ENCODE measurements at places on chromosomes 2 and 18. TPM values are rescaled to one million over a fixed set of nuclear protein-coding genes. Genes with fewer than 3 reads are reported as not detected.

Gene TPO
- total RNA-seq = not detected

DNA sequence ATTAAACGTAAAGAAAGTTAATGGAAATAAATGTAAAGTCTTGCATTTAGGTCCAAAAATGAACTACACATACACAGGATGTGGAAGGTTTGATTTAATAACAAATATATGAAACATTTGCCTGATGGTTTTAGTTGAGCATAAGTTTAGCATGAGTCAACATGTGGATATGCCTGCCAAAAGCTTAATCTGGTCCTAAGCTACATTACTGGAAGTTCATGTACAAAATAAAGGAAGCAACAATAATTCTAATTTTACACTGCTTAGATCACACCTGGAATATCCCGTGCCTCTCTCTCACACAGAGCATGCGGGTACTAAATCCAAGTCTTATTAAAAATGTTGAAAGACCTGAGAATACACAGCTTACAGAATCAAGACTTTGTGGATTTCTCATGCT, 276.5 kb upstream of the NRP2 start:
- peak; percentile 77 for DNase-seq

DNA sequence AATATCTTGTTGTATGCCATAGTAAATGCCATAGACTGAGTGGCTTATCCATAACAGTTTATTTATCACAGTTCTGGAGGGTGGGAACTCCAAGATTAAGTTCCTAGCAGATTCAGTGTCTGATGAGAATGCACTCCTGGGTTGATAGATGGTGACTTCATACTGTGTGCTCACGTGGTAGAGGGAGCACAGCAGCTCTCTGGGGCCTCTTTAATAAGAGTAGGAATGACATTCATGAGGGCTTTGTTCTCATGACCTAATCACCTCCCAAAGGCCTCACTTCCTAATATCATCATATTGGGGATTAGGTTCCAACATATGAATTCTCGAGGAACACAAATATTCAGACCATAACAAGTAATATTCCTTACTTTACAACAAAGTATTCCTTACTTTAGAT, 98.1 kb upstream of the SH3BP4 start:
- no peak for DNase-seq

Gene LIMS4
- total RNA-seq = 12.4 TPM

DNA sequence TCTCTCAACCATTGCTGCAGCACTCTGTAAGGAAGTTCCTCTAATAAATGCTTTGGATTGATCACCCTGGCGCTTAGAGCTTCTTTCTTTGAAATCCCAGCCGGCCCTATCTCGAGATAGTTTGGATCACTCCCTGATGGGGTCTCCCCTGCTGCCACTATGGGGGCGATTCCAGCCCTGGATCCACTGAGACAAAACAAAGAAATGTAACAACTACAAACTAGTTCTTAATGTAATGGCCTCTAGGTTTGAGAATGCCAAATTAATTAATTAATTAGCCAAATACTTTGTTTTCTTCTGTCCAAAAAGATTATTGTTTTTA, 15.2 kb downstream of the SRSF7 start:
- DNase-seq = no peak

DNA sequence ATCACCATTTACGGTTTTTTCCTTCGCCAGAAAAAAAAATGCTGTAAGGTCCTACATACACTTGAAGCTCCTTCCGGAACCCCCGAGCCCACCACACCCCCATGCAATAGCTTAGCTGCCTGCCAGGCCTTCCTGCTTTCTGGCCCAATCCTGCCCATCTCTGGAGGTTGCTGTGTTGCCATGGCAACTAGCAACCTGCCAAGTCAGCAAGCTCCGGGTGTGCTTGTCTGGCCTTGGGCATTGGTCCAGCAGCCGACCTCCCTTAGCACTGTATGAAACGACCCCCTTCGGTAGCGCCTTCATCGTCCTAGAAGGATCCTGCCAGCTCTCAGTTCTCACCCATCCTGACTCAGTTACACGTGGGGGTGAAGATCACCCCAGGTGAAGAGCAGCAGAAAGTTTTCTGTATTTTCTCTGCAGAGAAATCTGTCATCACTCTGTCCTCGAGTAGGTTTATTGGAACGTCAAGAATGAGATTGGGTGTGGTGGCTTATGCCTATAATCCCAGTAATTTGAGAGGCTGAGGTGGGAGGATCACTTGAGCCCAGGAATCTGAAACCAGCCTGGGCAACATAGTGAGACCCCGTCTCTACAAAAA, 47.4 kb upstream of the MTCL1 start:
- DNase-seq = no peak

- DNase-seq = no peak
Measured at GRCh38 chr2:178484245-178485041, 4.2 kb downstream of the PLEKHA3 start.

DNA sequence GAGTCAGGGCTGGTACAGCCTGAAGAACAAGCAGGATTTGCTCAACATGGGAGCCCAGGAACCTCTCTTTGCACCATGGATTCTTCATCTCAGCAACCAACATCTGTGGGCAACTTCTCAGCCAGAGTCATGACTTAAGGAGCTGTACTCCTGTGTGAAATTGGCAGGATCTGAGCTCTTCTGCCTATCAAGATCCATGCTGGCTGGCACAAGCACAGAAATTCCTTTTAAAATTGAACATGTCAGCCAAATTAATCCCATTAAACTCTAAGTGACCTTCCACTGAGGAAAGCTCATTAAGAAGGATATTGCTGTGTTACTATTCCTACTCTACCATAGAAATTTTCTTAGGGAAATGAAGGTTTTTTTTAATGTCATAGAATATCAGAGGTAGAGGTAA, 110.5 kb upstream of the SCG2 start:
- DNase-seq = no peak

DNA sequence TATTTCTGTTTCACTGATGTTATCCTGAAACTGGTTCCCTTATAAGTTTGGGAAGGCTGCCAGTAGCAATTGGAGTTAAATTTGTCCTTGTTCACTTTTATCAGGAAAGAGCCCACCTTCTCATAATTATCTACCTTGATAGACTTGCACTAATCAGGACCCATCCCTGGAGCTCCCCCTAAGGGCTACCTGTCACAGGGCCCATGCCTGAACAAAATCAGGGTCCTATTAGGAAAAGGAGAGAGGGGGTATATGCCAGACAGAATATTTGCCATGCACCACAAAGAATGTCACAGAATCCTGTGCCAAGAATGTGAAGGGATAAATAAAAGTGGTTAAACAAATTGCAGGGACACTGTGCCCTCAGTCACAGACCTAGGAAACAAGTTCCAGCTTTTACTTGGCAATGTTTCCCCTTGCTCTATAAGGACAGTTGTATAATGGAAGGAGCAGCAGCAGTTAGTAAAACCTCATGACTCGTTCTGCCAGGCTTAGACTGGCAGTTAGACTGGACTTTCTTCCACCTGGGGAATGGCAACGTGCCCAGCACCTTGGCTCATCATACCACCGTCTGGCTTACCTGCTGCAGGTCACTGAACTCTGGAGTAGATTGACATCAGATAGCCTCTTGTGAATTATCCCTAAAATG, 32.3 kb upstream of the VWC2L start:
- DNase-seq = no peak

GRCh38 chr18:79964330-79965118, at the start of gene HSBP1L1:
TSS of gene HSBP1L1 (plus strand) at chr18:79964643. CDS start at chr18:79964736, 93 bp downstream.
- DNase-seq = no peak

GRCh38 chr2:107585851-107586250, 240.8 kb upstream of the RGPD4 start:
- DNase-seq = no peak

GRCh38 chr2:95158891-95159619, 593 bp downstream of the ZNF514 start:
- no peak for DNase-seq

- DNase-seq = no peak
Measured at GRCh38 chr2:241200822-241201395, 12.4 kb downstream of the ANO7 start.

Gene LRATD1
- 0.04 TPM for total RNA-seq

DNA sequence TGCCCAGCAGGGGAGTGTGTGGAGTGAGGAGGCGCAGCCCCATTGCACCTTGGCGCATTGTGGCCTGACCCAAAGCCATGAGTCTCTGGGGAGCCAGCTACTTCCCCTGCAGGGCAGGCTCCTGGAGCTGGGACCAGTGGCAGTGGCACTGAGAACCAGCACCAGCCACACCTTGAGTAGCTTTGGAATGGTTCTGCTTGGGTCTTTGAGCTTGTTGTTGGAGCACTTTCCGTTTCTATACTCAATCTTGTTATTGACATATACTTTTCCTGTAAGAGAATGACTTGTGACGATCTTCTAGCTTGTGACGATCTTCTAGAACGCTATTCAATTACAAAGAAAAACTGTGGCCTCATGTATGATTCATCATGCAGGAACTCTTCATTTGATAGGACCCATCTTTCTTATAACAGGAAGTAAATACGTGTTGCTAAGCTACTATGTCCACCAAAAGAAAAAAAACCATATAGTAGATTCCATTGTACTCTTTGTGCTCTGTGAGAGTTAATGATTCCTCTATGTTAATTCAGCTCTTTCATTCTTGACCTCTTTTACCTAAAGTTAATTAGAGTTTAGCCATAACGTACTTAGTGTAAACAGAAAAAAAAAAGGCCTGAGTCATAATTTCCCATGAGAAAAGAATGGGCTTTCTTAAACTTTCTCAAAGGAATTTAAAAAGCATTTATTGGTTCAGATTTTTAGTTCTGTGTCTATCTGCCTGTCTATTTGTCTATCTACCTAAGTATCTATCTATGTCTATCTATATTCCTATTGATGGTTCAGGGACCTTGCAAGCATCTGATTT, 113.1 kb downstream of the GATA6 start:
- DNase-seq = peak; percentile 95

Gene SH3BP4
- total RNA-seq = 56.5 TPM

DNA sequence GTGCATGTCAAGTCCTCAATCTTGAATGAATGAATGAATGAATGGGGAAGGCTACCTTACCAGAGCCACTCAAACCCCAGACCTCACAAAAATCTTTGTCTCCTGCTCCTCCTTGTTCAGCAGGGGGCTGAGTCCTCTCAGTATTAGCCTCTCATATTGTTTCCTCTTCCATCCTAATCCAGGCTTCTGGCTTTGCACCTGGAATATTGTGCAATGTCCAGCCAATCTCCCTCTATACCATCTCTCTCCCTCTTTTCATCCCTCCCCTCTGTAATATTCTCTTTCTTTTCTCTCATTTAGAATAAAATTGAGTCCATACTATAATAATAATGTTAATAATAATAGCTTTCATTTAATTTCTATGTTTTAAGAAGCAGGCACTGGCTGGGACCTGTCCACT, 34.3 kb downstream of the ARHGAP25 start:
- DNase-seq = no peak

Gene PLB1
- 0.46 TPM for total RNA-seq

GRCh38 chr2:16045653-16046352, 105.5 kb downstream of the MYCN start:
- no peak for DNase-seq

GRCh38 chr2:170928036-170928823, 823 bp upstream of the GORASP2 start:
- no peak for DNase-seq

Gene CYP26B1
- total RNA-seq = 0.78 TPM

DNA sequence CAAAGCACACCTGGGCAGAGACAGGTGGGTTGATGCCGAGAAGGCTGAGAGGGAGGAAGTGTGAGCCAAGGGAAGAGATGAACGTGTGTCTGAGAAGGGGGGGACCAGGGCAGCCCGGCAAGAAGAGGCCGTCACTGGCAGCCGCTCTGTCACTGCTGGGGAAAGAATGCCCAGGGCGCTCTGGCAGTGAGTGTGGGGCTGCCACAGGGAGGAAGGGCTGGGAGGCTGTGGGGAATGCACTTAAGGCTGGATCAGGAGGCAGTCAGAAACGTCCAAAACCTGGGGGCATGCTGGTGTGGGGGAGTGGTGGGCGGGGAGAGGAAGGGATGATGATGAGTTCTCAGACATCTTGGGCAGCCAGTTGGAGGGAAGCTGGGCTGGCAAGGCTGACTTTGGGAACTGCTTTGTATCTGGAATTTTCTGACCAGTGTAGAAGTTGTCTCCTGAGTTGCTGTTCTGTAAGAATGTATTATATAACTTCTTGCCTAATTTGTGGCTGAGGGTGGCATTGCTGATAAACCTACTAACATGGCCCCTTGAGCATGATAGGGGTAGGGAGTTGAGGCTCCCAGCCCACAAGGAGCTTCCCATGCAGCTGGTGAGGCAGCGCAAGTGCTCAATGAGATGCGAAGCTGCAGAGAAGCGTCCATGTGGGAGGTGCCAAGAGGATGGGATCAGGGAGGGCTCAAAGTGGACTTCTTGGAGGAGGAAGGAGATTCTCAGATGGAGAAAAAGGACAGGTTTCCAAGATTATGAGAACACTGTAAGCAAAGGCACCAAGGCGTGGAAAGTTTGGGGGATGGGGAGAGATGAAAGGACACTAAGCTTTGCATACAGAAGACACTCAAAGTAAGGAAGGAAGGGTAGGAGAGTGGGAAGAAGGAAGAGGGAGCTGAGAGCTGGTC, 185.1 kb upstream of the HAAO start:
- no peak for DNase-seq

- DNase-seq = no peak
Measured at GRCh38 chr2:27051902-27052645, 606 bp downstream of the AGBL5 start.

Data from pulmonary artery endothelial cell (primary cell).